Mammary microvascular endothelial cell (primary cell): ENCODE measurements at places on chromosomes 6 and 20. TPM values are rescaled to one million over a fixed set of nuclear protein-coding genes. Genes with fewer than 3 reads are reported as not detected.

The UBD gene
- total RNA-seq, result 23.4 and 24.5 TPM in 2 replicates

The BANF2 gene
- total RNA-seq, result not detected in 2 replicates

The GNL1 gene
- 33.2 and 40.0 TPM in 2 replicates for total RNA-seq

The ERVFRD-1 gene
- 6.5 and 7.2 TPM in 2 replicates for total RNA-seq

The NFATC2 gene
- total RNA-seq, result 9.4 and 10.7 TPM in 2 replicates

The RREB1 gene
- total RNA-seq, result 13.2 and 13.3 TPM in 2 replicates

The NRSN1 gene
- not detected in 2 replicates for total RNA-seq

The DEK gene
- total RNA-seq, result 130 and 135 TPM in 2 replicates

The PMEPA1 gene
- total RNA-seq, result 0.20 and 0.73 TPM in 2 replicates

The HEY2 gene
- total RNA-seq, result 0.40 and 0.84 TPM in 2 replicates

The ADA gene
- total RNA-seq, result 16.1 TPM in 2 replicates

The CCHCR1 gene
- 16.7 and 23.1 TPM in 2 replicates for total RNA-seq

The PPIL6 gene
- not detected in 2 replicates for total RNA-seq

The MYH7B gene
- total RNA-seq, result not detected in 2 replicates

The SLC17A3 gene
- total RNA-seq, result not detected in 2 replicates

The SIGLEC1 gene
- total RNA-seq, result not detected in 2 replicates

The PPIL4 gene
- 19.1 and 19.3 TPM in 2 replicates for total RNA-seq

The TTK gene
- total RNA-seq, result 34.6 and 39.8 TPM in 2 replicates

The RAET1L gene
- not detected in 2 replicates for total RNA-seq

The MROH8 gene
- 0.27 and 0.34 TPM in 2 replicates for total RNA-seq

The L3MBTL1 gene
- total RNA-seq, result 0.59 and 0.73 TPM in 2 replicates

The PLA2G7 gene
- 0.13 TPM in 1 of 2 replicates, not detected in the other for total RNA-seq

The MRPS18A gene
- total RNA-seq, result 44.9 and 48.6 TPM in 2 replicates

The SYCP2 gene
- total RNA-seq, result 0.13 and 0.30 TPM in 2 replicates

The FAM209B gene
- total RNA-seq, result not detected in 2 replicates

The PDYN gene
- total RNA-seq, result not detected in 2 replicates

The MYB gene
- total RNA-seq, result not detected in 2 replicates
